ENCODE measurements at places on chromosomes 11 and 22.

DNA sequence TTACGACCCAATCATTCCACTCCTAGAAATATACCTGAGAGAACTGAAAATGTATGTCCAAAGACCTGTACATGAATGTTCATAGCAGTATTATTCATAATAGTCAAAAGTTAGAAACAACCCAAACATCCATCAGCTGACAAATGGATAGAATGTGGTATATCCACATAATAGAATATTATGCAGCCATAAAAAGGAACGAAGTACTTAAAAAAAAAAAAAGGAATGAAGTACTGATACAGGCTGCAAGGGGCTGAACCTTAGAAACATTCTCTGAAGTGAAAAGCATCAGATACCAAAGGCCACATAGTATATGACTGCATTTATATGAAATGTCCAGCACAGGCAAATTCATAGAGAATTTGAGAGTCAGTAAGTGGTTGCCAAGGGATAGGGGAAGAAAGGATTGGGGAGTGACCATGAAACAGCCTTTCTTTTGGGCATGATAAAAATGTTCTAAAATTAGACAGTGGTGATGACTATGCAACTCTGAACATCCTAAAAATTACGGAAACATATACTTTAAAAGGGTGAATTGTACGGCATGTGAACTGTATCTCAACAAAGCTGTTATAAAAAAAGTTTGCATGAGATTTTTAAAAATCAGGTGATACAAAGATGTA, 1.8 kb downstream of the TPST2 start:
- no peak for DNase-seq

DNA sequence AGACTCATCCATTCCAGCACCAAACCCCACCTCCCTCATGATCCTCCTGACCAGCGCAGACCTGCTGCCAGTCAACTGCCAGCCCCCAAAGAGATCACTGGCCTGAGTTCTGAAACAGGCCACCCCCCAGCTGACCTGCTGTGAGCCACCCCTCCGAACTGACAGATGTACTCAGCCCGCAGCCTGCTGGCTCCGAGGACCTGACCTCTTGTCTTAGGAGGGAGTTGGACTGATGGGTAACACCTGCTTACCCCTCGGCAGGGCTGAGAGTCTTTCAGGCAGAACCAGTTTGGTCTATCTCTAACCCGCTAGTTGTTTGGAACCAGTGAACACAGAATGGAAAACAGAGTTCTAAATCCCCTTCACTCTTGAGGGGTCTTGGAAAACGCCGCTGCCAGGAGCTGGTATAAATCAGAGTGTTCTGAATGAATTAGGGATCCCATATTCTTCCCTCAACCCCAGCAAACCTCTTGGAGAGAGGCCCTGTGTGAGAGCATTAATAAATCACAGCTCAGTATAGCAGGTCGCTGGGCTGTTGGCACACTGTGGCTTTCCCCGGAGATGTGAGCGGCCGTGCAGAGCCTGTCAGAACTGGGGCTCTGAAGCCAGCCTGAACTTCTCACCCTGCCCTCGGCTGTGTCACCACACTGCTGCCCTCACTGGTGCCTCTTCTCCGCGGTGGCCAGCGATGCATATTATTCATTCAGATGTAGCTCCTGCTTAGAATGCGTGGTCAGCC, 165.1 kb upstream of the NCAM1 start:
- DNase-seq, result no peak

DNA sequence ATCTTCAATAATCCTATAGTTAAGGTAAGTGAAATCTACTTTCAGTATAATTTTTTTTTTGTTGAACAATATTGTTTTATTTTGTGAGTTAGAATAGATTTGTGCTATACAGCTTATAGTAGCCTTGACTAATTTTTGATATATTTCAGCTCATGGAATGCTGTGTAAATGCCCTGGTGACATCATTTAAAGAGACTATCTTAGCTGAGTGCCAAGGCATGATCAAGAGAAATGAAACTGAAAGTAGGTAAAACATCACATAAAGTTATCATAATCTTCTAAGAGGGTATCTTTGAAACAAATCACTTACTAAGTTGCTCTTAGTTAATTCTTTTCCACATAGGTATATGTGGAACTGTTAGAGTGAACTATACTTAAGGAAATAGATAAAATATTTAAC, 51.4 kb upstream of the ACAT1 start:
- no peak for DNase-seq

- no peak for DNase-seq
Measured at GRCh38 chr22:47129902-47130635, 367.6 kb downstream of the TBC1D22A start.

GRCh38 chr11:130787092-130787616, 129.1 kb downstream of the SNX19 start:
- DNase-seq, result no peak

DNA sequence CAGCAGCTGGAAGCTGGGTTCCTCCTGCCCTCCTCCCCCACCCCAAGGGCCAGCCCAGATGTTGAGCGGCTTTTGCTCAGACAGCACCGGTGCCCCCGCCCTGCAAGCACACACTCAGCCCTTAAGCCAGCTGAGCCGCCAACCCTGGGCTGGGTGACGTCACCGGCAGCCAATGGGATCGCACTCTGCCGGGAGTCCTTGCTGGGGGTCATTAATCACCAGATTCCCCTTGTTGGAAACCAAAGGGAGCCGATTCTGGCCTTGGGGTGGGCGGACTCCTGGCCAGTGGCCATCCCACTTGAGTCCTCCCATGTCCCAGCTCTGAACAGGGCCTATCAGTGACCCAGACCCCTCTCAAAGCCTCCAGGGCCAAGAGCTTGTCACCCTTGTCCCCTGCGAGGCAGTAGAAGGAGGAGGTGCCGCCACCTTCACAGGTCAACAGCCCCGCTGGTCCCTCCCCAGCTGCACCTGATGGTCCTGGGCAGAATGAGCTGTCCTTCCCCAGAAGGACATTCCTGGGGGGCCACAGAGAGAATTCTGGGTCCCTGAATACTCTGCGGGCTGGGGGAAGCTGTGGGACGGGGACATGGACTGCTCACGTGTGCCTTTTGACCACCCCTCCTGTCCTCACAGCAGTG, 7.4 kb downstream of the DUSP8 start:
- no peak for DNase-seq

DNA sequence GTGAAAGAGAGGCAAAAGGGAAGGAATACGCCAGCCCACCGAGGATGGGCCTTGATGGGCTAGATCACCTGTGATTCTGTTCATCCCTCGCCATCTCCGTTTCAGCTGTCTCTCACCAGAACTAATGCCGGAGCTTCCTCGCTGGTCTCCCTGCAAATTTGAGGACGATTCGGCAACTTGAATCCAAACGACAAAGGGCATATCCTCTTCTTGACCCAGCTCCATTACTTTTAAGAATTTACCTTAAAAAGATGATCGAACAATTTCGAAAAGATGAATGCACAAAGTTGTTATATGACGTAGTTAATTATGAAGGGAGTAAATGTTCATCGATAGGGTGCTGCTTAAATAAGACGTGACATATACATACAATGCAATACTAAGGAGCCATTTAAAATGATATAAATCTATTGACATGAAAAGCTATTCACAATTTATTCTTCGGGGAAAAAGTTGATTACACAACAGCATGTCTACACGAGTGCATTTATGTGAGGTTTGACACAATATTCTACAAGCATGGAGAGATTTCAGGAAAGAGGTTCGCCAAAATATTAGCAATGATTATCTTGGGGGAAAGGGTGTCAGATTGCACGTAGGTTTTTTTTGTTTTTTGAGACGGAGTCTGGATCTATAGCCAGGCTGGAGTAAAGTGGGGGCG, 937 bp upstream of the FAM168A start:
- no peak for DNase-seq

DNA sequence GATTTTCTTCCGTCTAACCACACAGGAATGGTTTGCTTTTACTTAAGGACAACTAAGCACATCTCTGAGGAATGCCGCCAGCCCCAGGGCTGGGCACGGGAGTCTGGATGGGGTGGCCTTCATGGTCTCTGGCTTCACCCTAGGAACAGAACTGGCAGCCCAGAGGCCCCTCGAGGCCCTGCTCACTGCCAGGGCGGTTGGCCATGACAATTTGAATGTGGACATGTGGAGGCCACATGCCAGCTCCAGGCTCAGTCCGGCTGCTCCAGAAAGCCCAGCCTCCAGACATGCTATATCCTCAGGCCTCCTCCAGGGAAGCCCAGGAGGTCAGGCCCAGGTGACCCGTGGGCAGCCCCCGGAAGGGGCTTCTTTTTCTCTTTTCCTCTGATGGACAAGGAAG, 84.0 kb upstream of the FGF3 start:
- no peak for DNase-seq

- no peak for DNase-seq
Measured at GRCh38 chr22:23230348-23231068, 50.2 kb downstream of the BCR start.

- no peak for DNase-seq
Measured at GRCh38 chr11:75891947-75892739, 77.1 kb downstream of the UVRAG start.

DNA sequence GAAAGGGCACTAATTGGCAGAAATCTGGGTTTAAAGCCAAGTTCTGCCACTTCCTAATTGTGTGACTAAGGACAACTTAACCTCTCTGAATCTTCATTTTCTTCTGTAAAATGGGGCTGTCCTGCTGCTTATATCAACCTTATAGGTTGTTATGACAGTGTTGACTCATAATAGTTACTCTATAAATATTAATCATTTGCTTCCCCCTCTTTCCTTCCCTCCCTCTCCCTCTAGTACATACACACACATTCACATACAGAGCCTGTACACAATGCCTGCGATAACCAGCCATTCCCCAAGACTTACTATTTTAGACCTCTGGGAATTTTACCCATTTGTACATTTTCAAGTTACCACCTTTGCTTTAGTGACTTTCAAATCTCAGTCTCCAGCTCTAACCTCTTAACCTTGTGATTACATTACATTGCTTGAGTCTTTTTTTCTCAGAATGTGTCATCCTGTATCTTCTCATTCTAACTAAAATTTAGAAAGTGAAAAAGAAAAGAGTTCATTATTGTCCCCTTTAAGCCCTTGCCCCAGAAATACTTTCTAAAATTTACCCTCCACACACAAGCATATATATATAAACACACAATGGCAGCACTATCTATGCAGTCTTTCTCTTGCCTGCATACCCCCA, 31.9 kb downstream of the GDPD4 start:
- DNase-seq, result no peak

DNA sequence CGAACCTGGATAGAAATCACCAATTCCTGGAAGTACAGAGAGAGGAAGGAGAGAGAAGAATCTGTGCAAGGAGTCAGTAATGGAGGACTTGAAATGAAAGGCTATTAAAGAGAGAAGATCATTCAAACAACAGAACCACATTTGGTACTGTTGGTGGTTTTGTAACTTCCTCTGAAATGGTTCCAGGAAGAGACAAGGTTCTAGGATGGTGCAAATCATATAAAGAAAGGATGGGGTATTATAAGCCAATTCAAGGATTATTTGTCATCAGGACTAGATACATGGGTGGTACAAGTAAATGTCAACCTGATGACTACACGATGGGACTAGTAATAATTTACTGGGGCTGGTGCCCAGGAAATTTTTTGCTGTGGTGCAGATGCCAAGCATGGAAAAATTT, 28.9 kb upstream of the TMA7B start:
- DNase-seq, result no peak

GRCh38 chr11:111834432-111835163, 36.8 kb downstream of the ALG9 start:
- no peak for DNase-seq

GRCh38 chr11:2273771-2274170, 3.4 kb upstream of the ASCL2 start:
- DNase-seq, result no peak

DNA sequence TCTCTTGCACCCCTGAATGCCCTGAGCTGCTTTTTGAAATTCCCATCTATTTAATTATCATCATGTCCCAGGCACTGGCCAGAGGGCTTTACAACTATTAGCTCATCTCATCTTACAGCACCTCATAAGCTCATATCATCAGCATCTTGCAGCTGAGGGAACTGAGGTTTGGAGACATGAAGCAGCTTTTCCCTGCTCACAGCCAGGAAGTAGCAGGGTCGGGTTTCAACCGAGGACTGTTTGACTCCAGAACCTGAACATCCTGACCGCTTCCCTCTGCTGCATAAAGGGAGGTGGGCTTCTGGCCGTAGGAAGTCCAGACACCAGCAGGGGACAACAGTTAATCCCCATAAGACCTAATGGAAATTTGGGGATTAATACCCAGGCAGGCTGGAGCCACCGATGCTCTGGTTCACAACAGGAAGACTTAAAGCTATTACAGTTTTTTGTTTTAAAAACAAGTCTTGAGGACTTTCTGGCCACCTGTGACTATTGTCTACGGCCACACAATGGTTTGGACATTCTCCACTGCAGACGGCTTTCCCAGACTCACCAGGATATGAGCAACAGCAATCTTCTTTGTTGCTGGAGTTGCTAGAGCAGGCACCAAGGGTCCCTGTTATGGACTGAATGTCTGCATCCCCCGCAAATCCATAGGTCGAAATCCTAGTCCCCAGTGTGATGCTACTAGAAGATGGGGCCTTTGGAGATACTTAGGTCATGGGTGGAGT, 47.4 kb downstream of the CHST1 start:
- no peak for DNase-seq

GRCh38 chr22:17732251-17732854, 41.9 kb downstream of the BID start:
- no peak for DNase-seq

Measured in stimulated activated CD8-positive, alpha-beta memory T cell treated with anti-CD3 and anti-CD28 coated beads, Interleukin-4, amount 100 ng/mL, for 1 hour (primary cell).